ENCODE measurements at places on chromosomes 2 and 18. TPM values are rescaled to one million over a fixed set of nuclear protein-coding genes. Genes with fewer than 3 reads are reported as not detected.

Gene SFT2D3
- total RNA-seq: 8.6 TPM

Gene DPP10
- 3.5 TPM for total RNA-seq

DNA sequence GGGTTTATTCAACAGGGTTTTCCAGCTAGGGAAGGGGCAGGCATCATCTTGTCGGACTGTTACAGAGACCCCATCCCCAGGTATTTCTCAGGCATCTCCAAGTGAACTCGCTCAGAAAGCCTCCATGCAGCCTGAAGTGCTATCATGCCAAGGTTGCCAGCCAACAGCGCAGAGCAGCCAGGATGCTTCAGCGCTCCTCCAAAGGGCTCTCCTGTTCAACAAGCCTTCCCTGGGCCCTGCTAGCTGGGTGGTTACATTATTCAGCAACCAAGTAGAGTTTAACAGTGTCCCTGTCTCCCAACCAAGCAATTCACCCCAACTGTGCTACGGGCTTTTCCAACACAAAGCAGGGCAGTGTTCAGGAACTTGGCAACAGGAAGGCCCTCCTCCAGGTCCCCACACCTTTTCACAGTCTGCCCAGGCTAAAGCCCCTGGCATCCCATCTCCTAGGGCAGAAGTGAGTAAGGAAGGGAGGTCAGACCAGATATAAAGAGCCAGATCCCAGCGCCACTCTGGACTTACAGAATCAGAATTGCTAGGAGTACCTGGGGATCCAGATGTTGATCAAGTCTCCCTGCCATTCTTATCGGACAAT is 52.9 kb downstream of the ZBTB7C start:
- H3K36me3 ChIP-seq: no peaks in the 10 kb centered on the region
- H3K4me3 ChIP-seq: no peak overlapping the region
- no peaks in the 10 kb centered on the region for H3K27me3 ChIP-seq
- H3K4me1 ChIP-seq: no peaks in the 10 kb centered on the region
- no peak overlapping the region for H3K27ac ChIP-seq

- DNase-seq: no peak
- H3K4me3 ChIP-seq: no peak overlapping the region
- H3K27me3 ChIP-seq: no peaks in the 10 kb centered on the region
- no peak overlapping the region for H3K27ac ChIP-seq
These were observed 29.8 kb downstream of the CYTIP start for GRCh38 chr2:157414050-157414449.

DNA sequence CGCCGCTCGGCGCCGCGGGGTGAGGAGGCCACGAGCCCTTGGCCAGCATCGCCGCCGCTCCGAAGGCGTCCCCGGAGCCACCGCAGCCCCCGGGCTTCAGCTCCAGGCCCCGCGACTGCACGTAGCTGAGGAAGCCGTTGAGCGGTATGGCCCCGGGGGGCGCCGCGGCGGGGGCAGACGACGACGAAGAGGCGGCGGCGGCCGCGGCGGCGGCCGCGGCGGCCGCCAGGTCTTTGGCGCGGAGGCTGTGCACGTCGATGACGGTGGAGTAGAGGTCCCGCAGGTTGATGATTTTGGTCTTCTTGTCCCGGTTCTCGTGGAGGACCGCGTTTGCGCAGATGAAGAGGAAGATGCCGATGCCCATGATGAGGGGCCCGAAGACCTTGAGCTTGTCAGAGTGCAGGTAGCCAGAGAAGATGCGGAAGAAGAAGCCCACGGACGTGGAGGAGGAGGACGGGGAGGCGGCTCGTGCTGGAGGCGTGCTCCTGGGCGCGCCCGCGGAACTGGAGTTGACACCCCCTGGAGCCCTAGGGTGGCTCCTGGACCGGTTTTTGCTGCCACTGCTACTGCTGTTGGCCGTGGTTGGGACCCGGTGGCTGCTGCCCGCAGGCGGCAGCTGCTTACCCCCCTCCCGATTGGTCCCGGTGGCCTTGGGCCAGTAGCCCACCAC is 4.0 kb downstream of the TMEM200C start:
- no peak overlapping the region for H3K27ac ChIP-seq
- peak overlapping the region; percentile 50 for H3K4me3 ChIP-seq
- DNase-seq: no peak
- H3K36me3 ChIP-seq: no peaks in the 10 kb centered on the region
